ENCODE measurements at places on chromosomes 6 and 20.

DNA sequence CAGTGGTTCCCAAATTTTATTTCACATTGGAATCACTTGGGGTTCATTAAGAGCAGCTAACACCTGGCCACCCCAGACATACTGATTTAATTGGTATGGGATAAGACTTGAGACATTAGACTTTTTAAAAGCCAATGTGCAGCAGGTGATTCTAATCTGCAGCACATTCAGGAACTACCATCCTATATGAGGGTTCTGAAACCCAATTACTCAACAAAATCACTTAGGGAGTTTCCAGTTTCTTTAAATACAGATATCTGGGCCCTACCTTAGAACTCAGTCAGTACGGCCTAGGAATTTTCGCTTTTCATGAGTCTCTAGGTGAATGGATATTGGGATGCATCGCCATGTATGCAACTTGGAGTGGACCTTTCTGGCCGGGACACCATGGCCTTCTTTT is 24.0 kb upstream of the L3MBTL3 start:
- DNase-seq: no peak

DNA sequence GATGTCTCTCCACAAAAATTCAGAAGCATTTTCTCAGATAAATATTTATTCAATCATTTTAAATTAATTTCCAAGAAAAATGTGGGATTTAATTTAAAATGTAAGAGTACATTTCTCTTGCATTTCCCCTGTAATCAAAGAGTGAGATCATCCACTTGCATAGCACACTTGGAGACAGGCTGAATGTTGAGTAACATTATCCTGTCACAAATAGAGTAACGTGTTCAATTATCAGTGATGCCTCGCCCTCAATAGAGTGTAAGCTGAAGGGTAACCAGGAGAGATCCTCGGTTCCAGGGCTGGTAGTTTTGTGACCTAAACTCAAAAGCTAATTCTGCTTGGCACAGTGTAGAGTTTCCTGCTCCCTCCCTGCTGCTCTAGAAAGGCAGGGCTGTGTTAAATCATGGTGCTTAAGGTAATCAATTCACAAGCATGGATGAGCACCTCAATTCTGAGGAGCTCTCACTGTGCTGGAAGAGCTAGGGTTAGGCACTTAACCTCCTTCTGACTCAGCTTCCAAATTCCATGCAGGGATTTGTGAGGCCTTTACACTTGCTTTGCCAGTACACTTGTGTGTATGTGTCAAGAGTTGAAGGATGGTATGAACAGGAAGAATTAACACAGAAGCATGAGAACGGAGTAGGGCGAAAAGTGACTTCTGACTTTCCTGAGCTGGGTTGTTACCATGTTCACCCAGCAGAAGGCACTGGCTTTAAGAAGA is 56.6 kb downstream of the MMUT start:
- DNase-seq: no peak

DNA sequence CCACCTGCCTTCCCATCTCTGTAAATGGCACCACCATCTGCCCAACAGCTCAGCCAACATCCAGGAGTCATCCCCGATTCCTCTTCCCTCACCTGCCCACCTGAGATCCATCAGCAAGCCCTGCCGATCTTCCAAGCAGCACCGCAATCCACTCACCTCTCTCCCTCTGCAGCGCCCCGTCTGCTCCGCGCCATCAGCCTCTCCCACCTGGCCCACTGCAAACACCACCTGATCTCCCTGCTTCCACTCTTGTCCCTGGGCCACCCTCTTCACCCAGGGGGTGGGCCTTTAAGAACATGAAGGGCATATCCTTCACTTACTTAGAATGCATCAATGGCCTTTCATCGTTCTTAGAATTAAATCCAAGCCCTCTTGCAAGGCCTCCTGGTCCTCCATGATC is 457.3 kb upstream of the SULF2 start:
- no peak for DNase-seq

DNA sequence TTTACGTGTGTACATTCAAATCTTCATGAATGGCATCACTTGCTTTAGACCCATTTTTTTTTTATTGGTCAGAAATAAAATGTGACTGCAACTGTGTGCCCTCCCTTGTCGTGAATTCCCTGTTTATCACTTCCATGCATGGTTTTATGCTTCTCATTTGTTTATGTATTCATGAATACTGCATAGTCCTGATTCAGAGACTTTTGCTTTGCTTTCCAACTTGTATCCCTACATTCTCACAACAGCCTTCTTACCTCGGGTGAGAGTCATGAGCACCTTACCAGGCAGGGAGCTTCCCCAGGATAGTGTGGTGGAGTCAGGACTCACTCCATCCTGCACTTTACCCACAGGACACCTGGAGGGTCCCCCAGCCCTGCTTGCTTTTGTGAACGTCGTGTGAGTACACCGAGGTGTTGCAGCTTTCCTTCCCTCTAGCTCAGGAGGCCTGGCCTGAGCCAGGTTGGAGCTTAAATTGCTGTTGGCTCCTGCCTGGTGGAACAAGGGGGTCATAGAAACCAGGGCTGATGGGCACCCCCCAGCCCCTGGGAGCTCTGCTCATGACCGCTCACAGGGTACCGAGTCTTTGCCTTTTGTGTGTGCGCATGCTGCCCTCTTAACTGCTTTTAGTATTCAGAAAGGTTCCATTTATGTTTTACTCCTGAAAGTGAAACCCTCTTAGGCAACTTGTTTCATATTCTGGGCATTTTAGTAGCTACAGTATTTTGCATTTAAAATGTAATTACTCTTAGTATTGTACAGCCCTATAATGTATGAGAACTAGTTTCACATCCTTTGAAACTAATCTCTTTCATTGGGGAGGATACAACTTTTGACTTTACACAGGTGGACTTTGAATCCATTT is 66.0 kb downstream of the CDS2 start:
- no peak for DNase-seq
